ENCODE measurements at places on chromosomes 1 and 21.

- no peak for DNase-seq
Observed at GRCh38 chr1:78668427-78668826, 18.8 kb downstream of the IFI44 start.

GRCh38 chr1:36900128-36900527 is 134.2 kb downstream of the GRIK3 start:
- no peak for DNase-seq

- peak; percentile 59 for DNase-seq
Observed at GRCh38 chr1:244970236-244970743, 105.9 kb upstream of the HNRNPU start.

DNA sequence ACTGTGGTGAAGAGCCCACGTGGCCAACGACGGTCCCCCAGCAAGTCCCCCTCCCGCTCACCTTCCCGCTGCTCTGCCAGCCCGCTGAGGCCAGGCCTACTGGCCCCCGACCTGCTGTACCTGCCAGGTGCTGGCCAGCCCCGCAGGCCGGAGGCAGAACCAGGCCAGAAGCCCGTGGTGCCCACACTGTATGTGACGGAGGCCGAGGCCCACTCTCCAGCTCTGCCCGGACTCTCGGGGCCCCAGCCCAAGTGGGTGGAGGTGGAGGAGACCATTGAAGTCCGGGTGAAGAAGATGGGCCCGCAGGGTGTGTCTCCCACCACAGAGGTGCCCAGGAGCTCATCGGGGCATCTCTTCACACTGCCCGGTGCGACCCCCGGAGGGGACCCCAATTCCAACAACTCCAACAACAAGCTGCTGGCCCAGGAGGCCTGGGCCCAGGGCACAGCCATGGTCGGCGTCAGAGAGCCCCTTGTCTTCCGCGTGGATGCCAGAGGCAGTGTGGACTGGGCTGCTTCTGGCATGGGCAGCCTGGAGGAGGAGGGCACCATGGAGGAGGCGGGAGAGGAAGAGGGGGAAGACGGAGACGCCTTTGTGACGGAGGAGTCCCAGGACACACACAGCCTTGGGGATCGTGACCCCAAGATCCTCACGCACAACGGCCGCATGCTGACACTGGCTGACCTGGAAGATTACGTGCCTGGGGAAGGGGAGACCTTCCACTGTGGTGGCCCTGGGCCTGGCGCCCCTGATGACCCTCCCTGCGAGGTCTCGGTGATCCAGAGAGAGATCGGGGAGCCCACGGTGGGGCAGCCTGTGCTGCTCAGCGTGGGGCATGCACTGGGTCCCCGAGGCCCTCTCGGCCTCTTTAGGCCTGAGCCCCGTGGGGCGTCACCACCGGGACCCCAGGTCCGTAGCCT is 46.8 kb downstream of the TRIM11 start:
- DNase-seq = no peak

GRCh38 chr1:95179205-95179986 is 54.6 kb upstream of the RWDD3 start:
- DNase-seq = no peak

GRCh38 chr1:3352299-3352951 is 102.0 kb upstream of the ARHGEF16 start:
- DNase-seq = no peak

- DNase-seq = no peak
Observed at GRCh38 chr1:78493451-78493850, 2.7 kb downstream of the PTGFR start.

GRCh38 chr21:36478941-36479340 is 981 bp downstream of the CLDN14 start:
- no peak for DNase-seq

GRCh38 chr21:14273736-14274538 is 58.0 kb downstream of the RBM11 start:
- DNase-seq = no peak

- no peak for DNase-seq
Observed at GRCh38 chr1:82399093-82399492, 598.4 kb downstream of the ADGRL2 start.

- DNase-seq = no peak
Observed at GRCh38 chr1:11283151-11283550, 10.2 kb downstream of the UBIAD1 start.

GRCh38 chr1:221778535-221779142 is 36.8 kb upstream of the DUSP10 start:
- no peak for DNase-seq

DNA sequence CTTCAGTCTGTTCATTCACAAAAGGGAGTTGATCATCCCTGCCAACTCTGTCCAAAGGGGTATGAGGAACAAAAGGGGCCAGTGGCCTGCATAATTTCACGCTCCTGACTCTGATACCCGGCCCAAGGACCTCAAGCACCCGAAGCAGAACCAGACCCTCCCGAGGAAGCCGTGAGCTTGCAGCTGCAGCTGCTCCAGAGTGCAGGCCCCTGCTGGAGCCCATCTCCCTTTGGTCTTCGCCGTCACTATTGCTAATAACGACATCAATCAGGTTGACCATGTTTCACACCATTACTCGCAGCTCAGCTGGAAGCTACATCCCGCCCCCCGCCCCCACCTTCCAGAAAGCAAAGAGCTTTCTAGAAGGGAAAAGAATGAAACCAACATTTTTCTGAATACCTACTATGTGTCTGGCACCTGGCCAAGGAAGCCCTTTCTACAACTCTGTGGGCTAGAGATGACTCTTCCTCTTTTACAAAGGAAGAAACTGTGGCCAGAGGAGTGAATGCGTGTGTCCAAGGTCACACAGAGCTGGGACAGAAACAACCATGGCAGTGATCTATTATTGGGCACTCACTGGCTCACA is 5.5 kb downstream of the NKAIN1 start:
- no peak for DNase-seq

DNA sequence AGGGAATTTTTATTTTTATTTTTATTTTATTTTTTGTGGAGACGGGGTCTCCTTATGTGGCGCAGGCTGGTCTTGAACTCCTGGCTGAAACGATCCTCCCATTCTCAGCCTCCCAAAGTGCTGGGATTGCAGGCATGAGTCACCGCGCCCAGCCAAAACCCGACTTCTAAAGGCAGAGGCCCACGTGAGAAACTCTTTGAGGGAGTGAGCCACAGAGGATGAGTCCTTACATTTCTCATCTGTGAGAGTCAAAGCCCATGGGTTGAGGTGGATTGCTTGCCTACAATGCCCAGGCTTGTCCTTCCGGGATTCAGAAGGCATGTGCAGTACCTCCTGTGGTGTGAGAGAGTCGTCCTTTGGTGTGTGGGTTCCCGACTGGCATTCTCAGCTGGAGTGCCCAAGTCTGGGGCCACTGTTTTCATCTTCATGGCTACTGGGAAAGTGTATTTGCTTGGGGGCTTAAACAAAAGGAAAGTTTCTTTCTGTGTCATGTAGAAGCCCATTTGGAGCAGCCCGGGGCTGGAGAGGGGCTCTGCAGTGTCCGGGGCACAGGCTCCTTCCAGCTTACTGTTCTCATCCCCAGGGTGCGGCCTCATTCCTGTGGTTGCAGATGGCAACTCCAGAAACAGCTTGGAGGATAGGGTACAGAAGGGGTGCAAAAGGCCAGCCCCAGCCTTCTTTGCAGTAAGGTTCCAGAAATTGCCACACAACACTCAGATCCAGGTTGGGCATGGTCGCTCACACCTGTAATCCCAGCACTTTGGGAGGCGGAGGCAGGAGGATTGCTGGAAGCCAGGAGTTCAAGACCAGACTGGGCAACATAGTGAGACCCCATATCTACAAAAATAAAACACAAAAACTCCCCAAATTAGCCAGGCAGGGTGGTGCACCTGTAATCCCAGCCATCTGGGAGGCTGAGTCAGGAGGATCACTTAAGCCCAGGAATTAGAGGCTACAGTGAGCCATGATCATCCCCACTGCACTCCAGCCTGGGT is 29.4 kb upstream of the CSF3R start:
- no peak for DNase-seq

GRCh38 chr1:17672226-17672625 is 82.9 kb upstream of the ACTL8 start:
- no peak for DNase-seq

DNA sequence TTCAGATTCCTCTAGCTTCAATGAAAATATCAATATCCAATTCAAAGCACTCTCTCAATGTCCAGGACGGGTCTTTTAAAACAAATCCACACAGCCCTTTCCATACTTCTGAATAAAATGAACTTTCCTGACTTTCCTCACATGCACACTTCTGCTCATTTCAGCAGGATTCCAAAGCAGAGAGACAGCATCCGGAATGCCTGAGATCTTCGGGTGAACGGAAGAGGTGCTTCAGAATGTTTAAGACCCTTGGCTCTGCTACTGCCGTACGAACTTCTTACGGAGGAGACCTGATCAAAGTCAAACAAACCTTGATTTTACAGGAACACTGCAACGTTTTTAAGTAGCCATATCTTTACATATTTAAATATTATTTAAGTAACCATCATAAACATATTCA is 245.7 kb downstream of the PTBP2 start:
- no peak for DNase-seq

DNA sequence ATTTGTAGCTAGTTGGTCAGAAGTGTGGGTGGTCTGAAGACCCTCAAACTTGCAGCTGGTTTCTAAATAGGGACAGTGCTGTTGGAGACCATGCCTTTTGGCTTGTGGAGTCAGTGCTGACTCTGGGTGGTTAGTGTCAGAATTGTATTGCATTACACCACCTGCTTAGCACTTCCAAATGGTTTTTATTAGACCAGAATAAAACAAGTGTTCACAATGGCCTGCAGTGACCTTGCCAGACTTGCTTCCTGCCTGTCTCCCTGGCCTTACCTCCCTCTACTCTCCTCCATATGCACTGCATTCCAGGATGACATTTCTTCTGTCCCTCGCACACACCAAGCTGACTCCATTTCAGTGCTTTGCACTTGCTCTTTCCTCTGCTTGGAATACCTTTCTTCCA is 72.7 kb upstream of the CNIH3 start:
- DNase-seq = no peak

DNA sequence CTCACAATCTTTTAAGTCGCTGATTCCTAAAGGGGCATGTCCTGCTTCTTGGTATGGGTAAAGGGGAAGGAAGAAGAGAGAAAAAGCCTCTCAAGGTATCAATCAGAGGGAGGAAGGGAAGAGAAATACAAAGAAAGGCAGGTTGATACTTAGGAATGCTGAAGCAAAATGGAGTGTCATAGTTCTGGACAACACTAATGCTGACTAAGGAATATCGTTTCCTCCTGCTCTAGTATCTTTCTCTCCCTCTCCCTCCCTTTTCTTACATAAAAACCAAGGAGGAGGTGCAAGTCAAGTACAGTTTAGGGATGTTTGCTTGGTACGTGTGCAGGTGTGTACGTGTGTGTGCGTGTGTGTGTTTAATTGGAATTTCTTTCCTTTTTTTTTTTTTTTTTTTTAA is 44.9 kb upstream of the IL12RB2 start:
- no peak for DNase-seq
